ENCODE measurements at places on chromosomes 3 and 15.

DNA sequence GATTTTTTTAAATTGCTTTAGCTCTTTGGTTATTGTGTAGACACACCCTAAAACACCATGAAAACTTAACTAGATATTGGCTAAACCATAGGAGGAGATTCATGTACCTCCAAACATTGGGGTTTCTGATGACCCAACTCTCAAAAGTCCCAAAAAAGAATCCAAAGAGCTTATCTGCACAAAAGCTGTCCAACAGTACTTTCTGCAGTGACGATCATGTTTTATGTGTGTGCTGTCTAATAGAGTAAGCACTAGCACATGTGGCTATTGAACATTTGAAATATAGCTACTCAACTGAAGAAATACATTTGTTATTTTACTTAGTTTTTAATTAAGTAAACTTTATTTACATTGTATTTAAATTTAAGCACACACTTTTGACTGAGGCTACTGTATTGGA is 818.2 kb upstream of the LMCD1 start:
- no peak for DNase-seq

GRCh38 chr3:36918050-36918449 is 26.8 kb downstream of the TRANK1 start:
- DNase-seq = no peak

DNA sequence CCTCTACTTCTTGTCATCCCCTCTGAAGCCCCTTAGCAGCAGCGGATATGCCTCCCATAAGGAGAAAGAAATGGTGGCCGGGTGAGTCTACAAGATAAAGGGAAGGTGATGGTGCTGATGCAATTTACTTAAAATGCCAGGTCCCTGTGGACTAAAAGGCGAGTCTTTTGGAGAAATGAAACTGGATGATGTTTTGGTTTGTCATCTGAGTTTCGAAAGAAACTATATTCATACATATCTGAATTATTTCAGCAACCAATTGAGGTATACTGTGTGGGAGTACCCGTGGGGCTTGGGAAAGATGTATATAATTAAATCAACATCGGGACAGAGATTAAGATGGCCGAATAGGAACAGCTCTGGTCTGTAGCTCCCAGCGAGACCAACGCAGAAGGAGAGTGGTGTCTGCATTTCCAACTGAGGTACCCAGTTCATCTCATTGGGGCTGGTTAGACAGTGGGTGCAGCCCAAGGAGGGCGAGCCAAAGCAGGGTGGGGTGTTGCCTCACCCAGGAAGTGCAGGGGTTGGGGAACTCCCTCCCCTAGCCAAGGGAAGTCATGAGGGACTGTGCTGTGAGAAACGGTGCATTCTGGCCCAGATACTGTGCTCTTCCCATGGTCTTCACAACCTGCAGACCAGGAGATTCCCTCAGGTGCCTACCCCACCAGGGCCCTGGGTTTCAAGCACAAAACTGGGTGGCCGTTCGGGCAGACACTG is 210.6 kb upstream of the CHRM5 start:
- DNase-seq = no peak

GRCh38 chr3:139284221-139284620 is 59.6 kb upstream of the MRPS22 start:
- DNase-seq = no peak

DNA sequence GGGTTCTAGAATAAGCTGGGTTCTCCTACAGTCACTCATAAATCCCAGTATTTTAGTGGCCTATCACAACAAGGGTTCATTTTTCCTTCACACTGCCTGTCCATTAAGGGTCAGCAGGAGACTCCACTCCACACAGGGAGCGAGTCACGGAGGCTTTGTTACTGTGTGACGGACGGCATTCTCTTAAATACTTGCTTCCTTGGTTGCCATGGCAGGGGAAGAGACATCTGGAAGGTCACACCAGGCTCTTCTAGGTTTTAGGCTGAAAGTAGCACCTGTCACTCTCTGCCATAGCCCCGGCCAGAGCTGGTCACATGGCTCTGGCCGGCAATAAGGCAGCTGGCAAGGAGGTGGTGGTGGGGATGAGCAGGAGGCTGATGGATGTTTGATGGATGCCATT is 89.4 kb upstream of the ANKRD34C start:
- no peak for DNase-seq

DNA sequence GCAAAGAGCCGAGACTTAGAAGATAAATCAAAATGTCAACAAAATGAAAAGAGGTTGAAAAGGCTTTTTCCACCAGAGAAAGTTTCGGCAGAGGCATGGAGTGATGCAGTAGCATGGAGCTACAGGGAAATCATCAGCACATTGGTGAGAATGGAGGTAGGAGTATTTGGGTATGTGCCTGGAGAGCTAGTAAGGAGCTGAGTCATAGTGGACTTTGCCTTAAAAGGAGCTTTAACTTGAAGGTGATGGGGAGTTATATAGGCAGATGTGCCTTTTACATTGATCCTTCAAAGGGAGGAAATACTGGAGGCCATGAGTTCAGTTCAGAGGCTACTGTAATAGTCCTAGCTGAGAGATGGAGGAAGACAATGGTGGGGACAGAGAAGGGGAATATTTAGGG is 44.3 kb downstream of the IL5RA start:
- DNase-seq = peak; percentile 26

DNA sequence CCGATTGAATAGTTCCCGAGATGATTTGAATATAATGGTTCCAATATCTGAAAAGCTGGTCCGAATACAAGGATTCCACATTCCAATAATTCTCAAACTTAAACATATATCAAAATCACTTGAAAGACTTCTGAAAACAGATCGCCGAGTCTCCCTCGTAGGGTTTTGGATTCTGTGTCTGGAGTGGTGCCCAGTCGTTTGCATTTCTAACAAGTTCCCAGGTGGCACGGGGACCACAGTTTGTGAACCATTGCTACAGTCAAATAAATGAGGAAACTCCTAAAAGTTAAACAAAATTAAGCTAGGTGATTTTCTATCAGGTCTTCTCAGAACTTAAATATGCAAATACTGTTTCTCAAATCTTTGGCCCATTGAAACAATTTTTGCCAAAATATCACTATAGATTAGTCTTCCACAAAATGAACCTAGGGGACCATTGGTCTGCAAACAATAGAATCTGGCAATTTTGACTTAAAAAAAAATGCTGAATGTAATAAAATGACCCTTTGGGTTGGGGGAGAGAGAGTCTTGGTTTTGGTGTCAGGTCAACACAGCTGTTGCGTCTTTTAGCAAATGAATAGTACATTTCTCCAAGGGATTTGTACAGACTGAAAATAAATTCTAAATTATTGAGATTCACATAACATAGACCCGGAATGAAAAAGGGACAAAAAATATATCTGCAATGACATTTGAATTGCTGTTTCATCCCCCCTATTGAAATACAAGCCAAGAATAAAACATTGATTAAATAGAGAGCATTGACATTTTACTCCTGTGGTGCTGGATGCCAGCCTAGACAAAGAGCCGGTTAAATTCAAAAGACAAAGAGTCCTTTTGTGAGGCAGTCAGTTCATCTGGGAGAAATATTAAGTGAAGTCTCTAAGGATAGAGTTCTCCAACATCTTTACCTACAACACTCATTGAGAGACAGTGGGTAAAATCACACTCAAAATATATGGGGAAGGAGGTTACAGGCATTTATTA is 175.7 kb upstream of the ADAMTS9 start:
- no peak for DNase-seq

GRCh38 chr15:92025706-92026270 is 172.3 kb downstream of the SLCO3A1 start:
- no peak for DNase-seq

- DNase-seq = no peak
These were observed 28.8 kb upstream of the TF start for GRCh38 chr3:133717424-133717823.

DNA sequence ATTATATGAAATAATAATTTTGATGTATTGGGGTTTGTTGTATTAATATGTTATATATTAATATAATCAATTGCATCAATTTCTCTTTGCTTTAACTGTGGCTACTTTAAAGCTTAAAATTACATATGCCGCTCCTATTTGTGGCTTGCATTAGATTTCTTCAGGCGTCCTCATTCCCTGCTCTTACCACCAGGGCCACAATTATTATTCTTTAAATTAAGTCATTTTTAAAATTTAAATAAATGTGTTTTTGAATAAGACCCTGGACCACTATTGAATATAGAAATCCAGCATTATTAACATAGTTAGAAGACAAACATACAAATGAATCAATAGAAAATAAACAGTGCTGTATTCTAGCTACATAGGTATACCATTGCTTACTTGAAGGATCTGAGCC is 55.5 kb upstream of the SNTN start:
- DNase-seq = no peak

DNA sequence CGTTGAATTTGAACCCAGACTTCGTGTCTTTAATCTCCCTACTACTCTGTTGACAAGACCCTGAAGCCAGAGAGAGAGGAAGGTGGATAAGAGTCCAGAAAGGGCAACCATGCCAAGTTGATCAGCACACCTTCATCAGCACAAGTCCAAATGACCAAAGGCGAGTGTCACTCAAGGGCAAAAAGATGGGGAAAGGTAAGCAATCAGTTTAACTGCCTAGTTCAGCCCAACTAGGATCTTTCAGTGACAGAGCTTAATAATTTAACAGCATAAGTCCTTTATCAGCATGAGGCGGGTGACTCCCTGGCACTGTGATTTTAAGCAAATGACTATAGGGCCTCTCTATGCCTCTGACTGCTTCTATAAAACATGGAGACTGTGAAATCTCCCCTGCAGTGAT is 6.2 kb downstream of the SUCLG2 start:
- DNase-seq = no peak

DNA sequence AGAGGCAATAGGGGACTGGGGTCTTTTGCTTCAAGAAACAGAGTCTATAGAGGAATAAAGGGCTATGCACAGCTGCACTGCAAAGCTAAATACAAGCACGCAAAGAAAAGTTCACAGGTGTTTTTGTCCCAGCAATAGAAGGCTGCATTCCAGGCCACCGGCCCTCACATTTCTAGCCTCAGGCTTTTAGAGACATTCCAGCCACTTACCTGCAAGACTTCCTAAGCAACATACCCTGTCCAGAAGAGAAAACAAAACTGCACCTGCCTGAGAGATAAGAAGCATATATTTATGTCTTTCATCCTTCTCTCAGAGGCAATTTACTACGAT is 220.5 kb downstream of the OPA1 start:
- DNase-seq = no peak

DNA sequence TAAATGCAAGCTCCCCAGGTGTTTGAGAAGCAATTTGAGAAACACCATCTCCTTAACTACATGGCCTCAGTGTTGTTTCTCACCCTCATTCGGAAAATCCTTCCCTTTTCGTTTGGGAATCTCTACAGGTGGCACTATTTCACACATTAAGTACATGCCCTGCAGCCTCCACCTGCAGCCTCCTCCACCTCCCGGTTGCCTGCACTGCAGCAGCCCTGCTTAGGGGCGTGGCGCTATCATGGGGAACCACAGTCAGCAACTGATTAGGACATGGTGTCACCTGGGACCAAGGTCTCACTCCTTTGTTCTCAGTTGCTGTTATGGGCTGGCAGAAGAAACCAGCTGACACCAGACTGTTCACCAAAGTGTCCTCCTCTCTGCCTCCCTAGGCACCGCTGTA is 11.7 kb upstream of the ZNF774 start:
- no peak for DNase-seq

DNA sequence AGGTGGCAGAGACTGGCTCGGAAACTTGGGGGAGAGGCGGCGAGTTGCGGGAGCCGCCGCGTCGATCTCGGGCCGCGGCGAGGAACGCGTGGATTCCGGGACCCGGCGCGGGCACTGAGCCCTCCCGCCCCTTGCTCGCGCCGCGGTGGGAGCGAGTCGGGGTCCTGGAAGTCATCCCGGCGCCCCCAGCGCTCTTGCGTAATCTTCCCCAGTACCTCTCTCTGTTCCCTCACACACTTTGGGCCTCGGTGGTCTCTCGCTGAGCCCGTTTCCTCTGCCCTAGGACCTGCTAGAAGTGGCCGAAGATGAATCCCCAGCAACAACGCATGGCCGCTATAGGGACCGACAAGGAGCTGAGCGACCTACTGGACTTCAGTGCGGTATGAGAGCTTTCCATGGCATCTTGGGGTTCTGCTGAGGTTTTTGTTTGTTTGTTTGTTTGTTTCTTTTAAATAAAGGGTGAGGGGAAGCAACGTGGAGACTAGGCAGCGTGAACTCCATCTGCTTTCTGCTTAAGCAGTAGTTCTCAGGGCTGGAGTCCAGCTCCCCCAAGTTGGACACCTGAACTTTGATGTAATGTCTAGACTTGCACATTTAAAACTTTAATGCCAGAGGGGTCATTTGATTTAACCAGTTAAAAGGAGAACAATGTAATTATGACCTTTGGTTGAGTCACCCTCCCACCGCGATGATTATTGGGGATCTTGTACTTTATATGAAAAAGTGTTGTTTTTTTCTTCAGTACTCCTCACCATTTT is 1.3 kb downstream of the TCF12 start:
- DNase-seq = peak; percentile 80

GRCh38 chr3:196254376-196255283 is 32.9 kb downstream of the PCYT1A start:
- DNase-seq = no peak

- peak; percentile 66 for DNase-seq
These were observed 281.0 kb upstream of the TBL1XR1 start for GRCh38 chr3:177478170-177478867.

DNA sequence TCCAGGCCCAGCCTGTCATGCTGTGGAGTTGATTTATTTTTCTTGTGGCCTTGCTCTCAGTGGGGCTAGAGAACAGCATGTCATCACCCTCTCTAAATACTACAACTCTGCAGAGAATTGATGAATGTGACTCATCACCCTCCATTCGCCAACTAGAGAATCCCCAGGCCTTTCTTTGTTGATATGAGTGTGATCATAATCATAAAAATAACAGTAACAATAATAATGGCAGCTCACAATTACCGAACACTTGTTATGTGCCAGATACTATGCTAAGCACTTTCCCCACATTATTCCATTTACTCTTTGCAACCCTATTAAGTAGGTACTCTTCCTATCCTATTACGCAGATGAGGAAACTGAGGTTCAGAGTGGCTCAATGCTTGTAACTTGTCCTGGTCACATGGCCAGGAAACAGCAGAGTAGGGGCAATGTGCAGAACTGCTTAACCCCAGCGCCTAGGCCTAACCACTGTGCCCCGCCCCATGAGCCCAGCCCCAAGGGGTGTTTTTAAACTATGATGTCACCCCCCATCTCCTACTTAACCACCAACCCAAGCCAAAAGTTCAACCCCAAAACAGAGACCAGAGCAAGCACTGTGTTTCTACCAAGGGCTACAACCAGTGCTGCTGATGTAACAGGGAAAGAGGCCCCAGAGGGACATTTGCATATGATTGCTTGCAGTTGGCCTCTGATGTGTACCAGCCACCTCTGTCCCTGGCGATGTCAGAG is 104.5 kb downstream of the ADCY5 start:
- DNase-seq = peak; percentile 96

DNA sequence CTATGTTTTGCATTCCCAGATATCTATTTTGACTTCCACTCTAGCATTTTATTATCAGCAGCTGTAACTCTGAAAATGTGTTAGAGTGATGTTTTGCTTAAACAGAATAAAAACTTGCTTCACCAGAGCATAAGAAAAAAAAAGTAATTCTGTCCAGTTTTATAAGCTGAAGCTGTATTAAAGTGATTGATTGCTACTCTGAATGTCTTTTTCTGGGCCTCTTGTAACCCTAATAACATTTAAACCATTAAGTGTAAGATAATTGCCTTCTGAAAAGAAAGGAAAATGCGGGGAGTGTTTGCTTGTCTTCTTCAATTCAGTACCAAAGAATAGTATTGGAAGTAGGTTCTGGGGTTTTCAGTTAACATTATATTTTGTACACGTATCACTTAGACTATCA is 57.9 kb upstream of the UBE2E1 start:
- DNase-seq = no peak

All from osteoblast (primary cell).